ENCODE measurements at places on chromosomes 7 and 10.

DNA sequence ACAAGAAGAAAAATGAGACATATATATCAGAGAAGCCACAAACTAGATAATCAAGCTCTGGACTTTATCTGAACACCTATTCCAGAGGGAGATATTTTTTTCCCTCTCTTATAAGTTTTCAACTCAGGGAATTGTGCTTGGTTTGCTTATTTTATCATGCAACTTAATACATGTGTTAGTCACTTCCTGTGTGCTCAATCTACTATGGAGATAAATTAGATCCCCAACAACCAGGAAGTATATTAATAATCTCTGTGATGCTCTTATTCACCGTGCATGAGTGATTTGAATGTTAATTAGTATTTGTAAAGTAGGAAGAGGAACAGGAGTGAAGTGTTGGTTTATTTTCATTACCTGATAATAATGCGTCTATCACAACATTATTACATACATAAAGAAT, 38.8 kb upstream of the ZNF365 start:
- no peak for DNase-seq

- DNase-seq, result no peak
Observed at GRCh38 chr7:123994449-123994848, 38.4 kb downstream of the TMEM229A start.

DNA sequence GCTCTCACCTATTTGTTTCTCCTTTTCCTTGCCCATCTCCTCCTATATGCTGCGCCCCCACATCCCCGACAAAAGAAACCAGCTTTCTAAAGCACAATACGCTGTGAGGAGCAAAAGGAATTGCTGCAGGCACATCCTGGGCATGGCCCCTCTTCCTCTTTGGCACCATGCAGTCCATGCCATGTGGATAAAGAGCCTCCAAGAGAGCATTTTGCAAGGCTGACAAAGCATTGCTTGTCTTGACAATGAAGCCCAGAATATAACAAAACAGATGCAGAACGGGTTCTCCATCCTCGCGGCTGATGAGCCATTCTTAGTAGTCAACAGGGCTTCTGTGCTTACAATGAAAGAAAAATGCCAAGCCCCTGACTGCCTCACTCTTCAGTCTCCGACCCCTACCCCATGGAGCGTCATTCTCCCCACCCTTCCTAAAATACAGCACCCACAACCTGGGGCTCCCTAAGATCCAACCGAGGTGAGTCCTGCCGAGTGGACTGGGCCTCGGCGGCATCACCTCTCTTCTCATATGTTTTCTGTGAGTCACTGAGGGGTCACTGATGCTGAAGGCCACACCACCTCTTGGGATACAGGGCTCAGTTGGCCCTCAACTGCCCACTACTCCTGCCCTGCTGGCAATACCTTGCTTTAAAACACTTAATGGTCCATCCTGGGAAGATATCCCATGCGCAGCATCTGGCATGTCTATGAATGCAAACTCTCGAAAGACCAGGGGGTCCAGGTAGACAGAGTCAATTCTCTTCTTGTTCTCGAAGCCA, 47.5 kb downstream of the GSDME start:
- no peak for DNase-seq

DNA sequence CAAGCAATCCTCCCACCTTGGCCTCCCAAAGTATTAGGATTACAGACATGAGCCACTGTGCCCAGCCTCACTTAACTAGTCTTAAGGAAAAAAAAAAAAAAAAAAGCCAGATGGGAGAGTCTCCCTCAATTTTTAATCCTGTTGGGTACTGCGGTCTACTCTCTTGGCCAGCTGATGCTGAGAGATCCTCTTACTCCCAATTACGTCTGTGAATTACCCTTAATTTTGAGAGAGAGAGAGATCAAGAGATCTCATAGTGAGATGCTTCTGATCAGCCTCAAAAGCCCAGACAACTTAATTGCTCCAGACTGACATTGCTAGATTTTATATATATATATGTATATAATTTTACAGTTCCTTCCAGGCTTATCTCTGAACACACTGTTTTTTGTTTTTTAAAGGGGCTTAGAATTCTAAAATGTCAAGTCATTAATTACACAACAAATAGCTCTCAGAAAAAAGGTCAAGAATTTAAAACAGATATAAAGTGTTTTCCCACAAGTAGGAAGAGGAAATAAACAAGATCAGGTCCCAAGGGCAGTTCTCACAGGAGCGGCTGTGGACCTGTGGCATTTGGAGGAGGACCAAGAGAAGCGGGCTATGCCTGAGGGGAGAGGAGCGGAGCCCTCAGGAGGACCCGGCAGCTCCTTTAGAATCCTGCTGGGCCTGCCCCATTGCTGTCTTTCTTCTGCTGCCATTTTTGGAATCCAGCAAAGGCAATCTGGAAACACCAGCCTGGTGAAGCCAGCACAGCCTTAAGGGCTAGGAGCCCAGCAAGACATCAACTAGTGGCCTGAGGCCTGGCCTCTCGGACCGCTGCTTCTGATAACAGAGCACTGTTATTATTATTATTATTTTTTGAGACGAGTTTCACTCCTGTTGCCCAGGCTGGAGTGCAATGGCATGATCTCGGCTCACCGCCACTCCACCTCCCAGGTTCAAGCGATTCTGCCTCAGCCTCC, 30.1 kb downstream of the DENND2A start:
- no peak for DNase-seq

- no peak for DNase-seq
Observed at GRCh38 chr10:118521415-118522117, 73.9 kb downstream of the PRLHR start.

DNA sequence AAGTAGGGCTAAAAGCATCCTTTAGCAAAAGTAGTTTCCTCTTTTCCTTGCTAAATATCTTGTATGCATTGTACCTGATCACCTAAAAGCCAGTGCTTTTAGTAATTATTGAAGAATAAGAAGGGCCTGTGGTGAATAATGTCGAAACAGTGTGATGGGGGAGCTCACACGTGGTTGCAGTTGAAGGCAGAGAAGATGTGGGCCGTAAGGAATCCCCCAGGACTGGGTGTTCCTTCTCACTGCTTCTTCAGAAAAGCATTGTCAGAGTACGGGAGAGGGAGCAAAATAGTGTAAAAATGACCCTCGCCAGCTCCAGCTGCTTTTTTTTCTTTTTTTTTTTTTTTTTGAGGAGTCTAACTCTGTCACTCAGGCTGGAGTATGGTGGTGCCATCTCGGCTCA, 201.1 kb downstream of the NSUN6 start:
- DNase-seq, result no peak

- DNase-seq, result no peak
Observed at GRCh38 chr7:87575521-87575920, 25.2 kb downstream of the ABCB1 start.

DNA sequence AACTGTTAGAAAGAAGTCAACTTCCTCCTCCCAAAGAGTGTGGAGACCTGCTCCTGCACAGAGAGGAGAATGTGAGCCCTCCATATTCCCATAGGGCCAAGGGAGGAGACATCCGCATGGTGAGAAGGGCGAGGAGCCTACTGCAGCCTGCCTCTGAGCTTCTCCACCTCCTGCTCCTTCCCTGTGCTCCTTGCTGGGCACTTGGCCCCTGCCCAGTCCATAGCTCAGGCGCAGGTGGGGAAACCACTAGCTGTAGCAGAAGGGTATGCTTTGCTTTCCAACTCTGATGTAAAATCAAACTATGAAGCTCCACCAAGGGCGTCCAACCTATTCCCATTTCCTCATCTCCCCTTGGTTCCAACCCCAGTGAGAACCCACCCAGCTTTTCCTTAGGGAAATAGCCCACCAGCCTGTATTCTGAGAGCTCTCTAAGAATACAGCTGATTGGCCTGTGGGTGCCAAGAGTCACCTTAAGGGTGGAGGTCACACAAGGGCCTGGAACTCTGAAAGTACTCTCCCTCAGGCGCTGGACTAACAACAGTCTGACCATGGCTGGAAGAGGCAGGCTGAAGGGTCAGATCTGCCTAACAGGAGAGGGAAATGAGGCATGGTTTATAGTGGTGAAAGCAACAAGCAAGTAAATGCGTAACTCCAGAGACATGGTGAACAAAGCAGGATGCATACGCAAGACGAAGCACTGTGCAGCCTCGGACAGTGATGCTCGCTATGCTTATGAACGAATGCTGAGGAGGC, 13.9 kb downstream of the ZNF488 start:
- DNase-seq, result no peak

DNA sequence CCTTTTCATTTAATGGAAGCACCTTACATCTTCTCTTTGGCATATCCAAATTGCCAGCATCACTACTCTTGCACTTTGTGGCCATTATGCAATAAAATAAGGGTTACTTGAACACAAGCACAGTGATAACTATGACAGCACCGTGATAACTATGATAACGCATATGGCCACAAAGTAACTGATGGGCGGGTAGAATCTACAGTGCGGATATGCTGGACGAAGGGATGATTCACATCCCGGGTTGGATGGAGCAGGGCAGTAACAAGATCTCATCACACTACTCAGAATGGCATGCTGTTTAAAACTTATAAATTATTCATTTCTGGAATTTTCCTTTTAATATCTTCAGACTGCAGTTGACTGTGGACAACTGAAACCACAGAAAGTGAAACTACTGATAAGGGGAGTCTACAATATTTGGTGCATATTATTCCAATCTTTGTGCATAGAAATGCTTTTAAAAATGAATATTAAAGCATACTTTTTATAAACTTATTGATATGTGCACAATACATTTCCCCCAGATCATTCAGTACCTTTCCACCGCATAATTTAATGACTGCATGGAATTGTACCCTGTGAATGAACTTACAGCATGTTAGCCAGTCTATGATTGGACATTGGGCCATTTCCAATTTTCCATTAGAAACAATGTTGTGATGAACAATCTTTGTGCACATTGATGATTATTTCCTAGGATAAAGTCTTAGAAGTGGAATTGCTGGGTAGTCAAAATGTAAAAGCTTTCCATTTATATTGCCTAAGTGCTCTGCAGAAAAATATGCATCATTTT, 136.4 kb downstream of the WNT2 start:
- DNase-seq, result no peak

- DNase-seq, result no peak
Observed at GRCh38 chr10:86821388-86821999, 65.1 kb downstream of the BMPR1A start.

- peak; percentile 19 for DNase-seq
Observed at GRCh38 chr7:25663877-25664276, 435.6 kb upstream of the NPVF start.
